ENCODE measurements at places on chromosomes 16 and 17.
A peak's percentile ranks its signal among the peaks of the same experiment; 100 is the strongest.

DNA sequence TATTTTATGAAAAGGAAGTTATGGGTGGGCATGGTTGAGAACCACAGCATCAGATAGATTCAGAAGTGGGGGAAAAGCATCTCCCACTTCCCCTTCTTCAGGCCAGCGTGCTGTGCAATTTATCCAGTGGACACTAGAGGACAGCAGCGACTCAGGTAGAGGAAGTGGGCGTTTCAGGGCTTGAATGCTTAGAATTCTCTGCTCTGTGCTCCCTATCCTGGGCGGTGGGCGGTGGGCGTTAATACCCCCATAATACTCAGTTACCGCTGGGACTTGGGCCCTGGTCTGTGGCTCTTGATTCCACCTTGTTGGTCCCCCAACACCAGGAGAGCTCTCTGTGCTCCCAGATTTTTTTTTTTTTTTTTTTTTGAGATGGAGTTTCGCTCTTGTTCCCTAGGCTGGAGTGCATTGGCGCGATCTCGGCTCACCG lies 3.7 kb upstream of the LYZL6 start:
- DNase-seq, result peak; percentile 60

GRCh38 chr17:9522074-9522473 lies 53.5 kb downstream of the STX8 start:
- DNase-seq, result peak; percentile 52

DNA sequence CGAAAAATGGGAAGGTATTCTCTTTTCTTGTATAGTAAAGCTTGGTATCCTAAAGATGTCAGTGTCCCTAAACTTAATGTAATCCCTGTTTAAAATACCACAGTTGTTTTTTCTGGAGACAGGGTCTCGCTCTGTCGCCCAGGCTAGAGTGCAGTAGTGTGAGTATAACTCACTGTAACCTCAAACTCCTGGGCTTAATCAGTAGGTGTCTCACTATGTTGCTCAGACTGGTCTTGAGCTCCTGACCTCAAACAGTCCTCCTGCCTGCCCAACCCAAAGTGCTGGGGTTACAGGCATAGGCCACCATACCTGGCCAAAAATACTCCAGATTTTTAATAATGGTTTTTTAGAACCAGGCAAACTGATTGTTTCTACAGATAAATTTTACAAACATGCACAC lies 8.2 kb downstream of the DCAF7 start:
- DNase-seq, result no peak

DNA sequence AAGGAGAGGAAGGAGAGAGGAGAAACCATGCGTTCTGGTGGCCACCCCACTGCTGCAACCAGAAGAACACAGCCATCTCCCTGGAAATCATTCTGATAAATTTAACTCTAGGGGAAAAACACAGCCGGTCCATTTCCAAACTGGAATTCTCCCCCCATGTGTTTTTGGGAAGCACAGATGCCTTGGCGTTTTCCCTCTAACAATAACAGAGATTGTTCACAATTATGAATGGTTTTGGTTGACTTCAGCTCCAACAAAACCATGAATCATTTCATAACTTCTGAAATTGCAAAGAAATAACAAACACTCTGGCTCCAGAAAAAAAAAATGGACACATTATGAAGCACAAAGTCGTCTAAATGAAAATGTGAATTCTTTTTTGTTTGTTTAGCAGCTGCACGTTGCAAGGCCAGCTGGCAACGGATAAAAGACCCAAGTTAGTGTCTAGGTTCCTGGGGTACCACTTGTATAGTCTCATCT lies 46.2 kb downstream of the GNAO1 start:
- no peak for DNase-seq

- DNase-seq, result no peak
These were observed 622 bp downstream of the CUEDC1 start for GRCh38 chr17:57954397-57955182.

- no peak for DNase-seq
These were observed 15.2 kb downstream of the ARHGAP23 start for GRCh38 chr17:38443356-38444031.

GRCh38 chr17:17767154-17767869 lies 69.5 kb downstream of the SREBF1 start:
- DNase-seq, result no peak

GRCh38 chr17:77423589-77424451 lies 283.1 kb downstream of the SEC14L1 start:
- no peak for DNase-seq

- no peak for DNase-seq
These were observed 1.3 kb downstream of the MAPK8IP3 start for GRCh38 chr16:1707193-1707790.

DNA sequence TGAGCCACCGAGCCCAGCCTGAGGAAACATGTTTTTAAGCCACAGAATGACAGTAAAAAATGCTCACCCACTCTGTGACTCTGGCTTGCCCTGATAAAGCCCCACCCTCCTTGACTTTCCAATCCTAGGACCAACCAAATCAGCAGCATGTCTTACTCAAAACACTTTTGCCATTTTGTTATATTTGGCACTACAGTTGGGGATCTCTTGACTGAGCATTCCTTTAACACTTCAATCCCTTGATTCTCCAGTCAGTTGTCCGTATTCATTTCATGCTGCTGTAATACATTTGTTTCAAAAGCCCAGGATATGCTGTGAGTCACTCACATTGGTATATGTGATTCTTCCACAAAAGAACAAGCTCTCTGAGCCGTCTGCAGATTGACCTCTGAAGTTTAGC lies 8.2 kb downstream of the MYH3 start:
- DNase-seq, result no peak

GRCh38 chr17:74742153-74742515 lies 5.1 kb downstream of the RAB37 start:
- DNase-seq, result peak; percentile 62

GRCh38 chr17:21177401-21177800 lies 36.6 kb downstream of the TMEM11 start:
- DNase-seq, result peak; percentile 10

DNA sequence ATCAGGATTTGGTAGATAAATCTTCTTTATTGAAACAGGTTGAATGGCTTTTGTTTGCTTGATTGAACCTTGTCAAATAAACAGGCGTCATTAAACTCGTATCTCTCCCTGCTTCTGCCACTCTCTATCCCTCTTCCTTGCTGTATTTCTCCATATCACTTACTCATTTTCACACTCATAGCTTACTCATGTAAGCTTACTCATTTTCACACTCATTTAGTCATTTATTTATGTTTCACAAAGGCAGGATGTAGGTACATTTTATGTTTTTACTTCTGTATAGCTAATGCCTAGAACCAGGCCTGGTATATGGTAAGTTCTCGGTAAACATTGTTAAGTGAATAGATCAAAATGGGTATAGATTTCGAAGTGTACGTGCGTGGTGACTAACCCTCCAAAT lies 450.0 kb downstream of the PMP22 start:
- no peak for DNase-seq

DNA sequence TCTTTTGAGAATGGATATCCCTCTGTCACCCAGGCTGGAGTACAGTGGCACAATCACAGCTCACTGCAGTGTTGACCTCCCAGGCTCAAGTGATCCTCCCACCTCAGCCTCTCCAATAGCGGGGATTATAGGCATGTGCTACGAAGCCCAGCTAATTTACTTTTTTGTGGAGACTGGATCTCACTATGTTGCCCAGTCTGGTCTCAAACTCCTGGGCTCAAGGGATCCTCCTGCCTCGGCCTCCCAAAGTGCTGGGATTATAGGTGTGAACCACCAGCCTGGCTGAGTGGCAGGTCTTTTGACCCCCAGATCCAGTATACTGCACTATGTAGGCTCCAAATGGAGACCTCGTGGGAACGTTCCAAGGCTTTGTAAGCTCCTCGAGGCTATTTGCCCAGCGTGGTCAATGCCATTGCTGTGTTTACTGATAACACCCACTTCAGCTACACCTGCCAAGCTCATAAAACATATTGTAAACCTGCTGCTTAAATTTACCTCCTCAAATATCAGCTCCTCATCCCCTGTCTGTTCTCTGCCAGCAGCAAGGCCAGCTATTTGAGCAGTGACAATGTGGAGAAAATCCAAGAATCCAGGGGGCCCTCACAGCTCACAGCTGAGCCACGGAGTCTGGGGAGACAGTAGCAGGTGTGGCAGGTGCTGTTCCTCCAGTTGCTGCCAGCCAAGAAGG lies 16.2 kb upstream of the KIFC3 start:
- DNase-seq, result no peak

- no peak for DNase-seq
These were observed 144.6 kb downstream of the DNAH9 start for GRCh38 chr17:11742886-11743285.

DNA sequence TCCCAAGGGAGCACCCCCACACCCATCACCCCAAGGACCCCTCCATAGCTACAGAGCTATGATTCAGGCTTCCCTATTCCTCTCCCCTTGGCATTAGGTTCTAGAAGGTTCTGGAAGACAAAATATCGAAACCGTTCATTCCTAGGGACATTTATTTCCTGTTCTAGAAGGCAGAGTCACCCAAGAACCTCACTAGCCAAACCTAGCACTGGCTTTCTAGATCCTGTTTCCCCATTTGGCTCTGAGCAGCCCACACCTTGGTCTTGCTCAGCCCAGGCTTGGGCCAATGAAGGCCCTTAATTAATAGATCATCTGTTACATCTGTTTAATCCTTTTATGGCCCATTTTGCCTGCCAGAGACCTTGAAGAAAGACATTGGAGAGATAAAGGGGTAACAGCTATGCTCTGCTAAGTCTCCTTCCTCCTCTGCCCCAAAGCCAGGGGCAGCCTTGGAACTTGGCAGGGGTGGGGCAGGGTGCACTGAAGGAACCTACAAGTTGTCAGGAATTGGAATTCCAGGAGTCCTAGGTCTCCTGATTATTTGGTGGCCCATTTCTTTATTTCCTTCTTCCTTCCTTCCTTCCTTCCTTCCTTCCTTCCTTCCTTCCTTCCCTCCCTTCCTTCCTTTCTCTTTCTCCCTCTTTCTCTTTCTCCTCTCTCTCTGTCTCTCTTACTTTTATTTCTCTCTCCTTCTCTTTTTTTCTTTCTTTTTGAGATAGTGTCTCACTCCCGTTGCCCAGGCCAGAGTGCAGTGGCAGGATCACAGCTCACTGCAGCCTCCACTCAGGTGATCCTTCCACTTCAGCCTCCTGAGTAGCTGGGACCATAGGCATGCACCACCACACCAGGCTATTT lies 8.7 kb upstream of the FZD2 start:
- DNase-seq, result no peak

- DNase-seq, result no peak
These were observed 22.3 kb downstream of the MAP3K14 start for GRCh38 chr17:45294506-45294905.

- DNase-seq, result no peak
These were observed 15.4 kb downstream of the ZFPM1 start for GRCh38 chr16:88468275-88469129.

DNA sequence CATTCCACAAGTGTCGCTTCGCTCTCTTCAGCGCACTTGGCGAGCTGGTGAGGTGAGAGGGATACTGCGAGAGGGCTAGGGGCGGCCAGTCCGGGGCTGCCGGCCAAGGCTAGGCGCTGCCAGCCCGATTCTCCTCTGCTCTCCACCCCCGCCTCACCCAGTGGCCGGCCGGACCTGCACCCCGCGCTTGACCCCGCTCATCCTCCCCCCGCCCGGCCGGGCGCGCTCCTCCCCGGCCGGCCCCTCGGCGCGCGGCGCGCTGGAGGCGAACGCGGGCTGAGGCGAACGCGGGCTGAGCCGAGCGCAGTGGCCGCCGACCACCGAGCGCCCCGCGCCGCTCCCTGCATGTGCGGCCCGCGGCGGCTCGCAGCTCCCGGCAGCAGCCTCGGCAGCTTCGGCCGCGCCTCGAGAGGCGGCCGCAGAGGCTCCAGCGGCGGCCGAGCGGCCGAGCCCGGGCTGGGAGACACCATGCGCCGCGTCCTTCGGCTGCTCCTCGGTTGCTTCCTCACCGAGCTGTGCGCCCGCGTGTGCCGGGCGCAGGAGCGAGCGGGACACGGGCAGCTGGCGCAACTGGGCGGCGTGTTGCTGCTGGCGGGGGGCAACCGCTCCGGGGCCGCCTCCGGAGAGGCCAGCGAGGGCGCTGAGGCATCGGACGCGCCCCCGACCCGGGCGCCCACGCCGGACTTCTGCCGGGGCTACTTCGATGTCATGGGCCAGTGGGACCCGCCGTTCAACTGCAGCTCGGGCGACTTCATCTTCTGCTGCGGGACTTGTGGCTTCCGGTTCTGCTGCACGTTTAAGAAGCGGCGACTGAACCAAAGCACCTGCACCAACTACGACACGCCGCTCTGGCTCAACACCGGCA lies at the start of gene SHISA9:
Gene SHISA9 (plus strand): TSS at position 2 of the 865 bp plus-strand sequence.
- no peak for DNase-seq

- no peak for DNase-seq
These were observed 213.4 kb downstream of the SLC39A11 start for GRCh38 chr17:72878975-72879660.

DNA sequence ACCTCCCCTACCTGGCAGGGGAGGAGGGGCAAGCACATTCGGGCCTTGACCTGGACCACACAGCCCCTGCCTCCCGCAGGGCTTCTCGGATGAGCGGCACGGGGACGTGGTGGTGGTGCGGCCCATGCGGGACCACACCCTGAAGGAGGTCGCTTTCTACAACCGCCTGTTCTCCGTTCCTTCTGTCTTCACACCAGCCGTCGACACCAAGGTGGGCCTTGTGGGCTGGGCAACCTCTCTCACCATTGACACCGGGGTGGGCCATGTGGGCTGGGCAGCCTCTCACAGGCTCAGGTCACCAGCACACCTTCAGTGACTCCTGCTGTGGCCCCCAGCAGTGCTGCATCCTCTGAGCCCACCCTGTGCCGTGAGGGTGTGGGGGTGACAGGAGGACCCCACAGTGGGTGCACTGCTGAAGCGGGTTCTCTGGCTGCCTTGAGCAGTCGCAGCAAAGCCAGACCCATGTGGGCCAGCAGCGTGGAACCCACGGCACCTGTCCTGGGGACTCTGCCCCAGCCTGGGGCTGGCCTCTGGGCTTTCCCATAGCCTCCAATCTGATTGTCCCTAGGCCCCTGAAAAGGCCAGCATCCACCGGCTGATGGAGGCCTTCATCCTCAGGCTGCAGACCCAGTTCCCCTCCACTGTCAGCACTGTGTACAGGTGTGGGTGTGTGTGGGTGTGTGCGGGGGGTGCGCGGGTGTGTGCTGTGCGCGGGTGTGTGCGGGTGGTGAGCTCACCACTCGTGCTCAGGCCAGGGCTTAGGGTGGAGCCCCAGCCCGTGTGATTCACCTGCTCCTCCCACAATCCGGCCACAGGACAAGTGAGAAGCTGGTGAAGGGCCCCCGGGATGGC lies 7.5 kb downstream of the CTU2 start:
- DNase-seq, result no peak

DNA sequence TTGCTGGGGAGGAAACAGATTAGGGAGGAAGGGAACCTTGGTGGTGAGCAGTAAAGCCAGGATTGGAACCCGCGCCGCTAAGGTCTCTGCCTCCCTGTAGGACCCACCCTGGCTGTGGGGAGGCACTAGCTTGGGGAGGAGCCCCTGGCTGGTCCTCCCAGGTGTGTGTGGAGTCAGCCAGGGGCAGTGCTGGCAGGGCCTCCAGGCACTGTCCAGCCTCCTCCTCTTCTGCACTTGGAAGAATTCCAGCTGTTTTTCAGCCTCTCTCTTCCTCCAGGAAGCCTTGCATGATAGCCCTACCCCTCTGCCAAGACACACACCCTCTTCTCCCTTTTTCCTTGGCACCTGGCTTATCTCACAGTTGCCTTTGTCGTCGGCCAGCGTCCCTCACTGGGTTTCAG lies 34.8 kb downstream of the TMEM235 start:
- DNase-seq, result no peak

GRCh38 chr17:35906926-35907637 lies 23.5 kb downstream of the RDM1 start:
- no peak for DNase-seq

GRCh38 chr16:76910931-76911330 lies 280.1 kb upstream of the MON1B start:
- DNase-seq, result no peak

Data from GM10248 (cell line).